ENCODE measurements at places on chromosomes 7 and 10.

- no peak for DNase-seq
These were observed 492.5 kb upstream of the ZMIZ1 start for GRCh38 chr10:78576276-78576675.

- DNase-seq = no peak
These were observed 660 bp downstream of the ANKRD16 start for GRCh38 chr10:5888843-5889623.

DNA sequence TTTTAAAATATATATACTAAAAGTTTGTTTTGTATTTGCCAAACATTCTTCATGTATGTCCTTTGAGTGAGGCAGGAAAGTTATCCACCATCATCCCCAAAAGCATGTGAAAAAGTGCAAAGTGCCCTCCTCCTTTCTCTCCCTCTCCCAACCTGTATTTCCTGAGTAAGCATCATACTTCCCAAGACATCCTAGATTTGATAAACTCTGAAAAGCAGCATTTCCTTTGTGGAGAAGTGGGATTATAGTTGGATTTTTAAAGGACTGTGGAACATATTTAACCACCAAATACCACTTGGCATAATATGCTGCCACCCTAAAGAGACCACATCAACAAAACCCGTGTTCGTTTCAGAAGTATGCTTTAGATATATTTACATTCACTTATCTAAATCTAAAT lies 36.9 kb downstream of the NET1 start:
- DNase-seq = no peak

DNA sequence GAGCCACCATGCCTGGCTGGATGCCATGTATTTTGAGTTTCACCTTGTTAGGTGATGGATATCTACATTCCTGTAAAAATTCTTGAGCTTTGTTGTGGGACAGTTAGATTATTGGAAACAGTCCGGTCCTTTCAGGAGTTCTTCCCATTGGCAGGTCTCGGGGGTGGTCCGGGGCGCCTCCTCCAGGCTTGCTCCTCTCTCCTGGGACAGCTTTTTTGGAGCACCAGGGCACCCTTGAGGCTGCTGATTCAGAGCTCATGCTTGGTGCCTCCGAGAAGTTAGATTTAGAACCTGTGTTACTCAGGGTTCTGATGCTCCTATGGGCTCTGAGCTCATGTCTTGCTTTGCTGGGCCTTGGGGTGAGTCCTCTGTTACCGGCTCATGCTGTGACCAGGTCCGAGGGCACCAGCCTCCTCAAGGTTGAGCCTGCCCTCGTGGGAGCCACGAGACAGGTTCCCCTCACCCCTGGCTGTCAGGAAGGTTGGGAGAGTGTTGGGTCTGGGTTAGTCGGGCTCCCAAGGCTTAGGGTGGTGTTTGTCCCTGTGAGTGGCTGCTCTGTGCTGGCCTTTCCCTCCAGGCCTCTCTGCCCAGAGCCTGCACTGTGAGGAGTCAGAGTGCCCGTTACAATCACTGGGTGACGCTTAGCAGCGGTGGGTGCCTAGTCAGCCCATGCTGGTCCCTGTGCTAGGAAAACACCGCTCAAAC lies 6.0 kb downstream of the SPRN start:
- DNase-seq = no peak

DNA sequence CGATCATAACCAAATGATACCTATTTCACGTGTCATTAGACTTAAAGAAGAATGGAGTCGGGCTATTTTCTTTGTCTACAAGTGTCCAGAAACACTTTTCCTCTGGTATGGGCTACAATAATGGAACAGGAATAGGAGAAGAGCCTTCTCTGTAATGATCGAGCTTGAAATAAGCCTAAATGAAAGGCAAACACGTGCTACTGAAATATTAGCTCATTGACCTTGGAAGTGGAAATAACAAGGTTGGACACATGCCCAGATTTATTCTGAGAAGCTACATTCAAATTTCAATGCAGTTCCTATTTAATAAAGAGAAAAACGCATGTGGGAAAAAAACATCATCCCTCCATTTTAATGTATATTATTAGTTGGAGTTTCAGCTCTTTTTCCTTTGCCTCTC lies 254.7 kb upstream of the PTER start:
- no peak for DNase-seq

GRCh38 chr7:69218576-69218975 lies 379.7 kb upstream of the AUTS2 start:
- peak; percentile 53 for DNase-seq

Data from fibroblast of upper back skin (primary cell).